ENCODE measurements at places on chromosomes 7 and 10.

DNA sequence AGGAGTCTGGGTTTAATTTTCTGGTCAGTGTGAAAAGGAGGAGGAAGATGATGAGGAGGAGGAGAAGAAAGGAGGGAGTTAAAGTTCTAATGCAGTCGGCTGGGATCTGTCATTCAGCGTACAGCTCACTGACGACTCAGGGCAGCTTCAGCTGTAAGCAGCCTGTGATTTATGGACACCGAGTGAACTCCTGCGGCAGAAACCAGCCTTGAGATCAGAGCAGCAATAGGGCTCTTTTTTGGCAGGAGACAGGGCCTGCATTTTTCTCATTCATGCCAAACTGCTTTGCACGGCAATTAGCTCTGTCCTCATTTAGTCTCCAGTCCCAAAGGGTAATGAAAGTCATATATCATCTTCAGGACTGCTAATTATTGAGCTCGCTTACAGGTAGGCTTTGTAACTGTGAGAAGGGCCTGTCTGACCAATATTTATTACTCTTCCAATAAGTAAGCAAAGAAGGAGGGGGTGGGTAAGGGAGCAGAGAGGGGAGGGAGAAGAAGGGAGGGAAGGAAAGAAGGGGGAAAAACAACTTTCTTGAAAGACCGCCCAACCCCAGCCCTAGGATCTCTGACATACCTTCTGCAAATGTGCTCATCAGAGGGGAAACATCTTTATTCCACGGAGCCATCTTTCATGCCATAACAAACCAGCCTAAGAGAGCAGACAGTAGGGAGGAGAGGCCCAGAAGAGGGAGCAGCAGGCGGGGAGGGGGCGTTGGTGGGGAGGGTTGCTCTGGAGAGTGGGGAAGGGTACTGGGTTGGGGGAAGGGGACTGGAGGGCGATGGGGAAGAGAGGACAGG lies 48.1 kb upstream of the COMTD1 start:
- no peak for DNase-seq

DNA sequence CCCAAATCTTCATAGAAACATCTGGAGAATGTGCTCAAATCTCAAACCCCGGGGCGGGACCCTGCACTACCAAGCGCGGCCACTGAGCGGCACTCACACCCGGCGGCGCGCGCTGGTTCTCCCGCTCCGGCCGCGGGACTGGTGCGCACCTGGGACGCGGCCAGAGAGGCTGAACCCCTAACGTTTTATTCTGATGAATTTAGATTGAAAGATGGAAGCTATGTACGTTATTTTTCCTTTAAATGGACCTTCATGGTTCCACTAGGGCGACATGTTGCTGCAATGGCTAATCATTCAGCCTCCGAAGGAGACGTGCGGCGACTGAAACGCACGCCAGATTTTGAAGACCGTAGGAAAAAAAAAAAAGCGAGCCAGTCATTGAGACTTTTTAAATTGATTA lies 107.0 kb upstream of the INSIG1 start:
- DNase-seq = no peak

DNA sequence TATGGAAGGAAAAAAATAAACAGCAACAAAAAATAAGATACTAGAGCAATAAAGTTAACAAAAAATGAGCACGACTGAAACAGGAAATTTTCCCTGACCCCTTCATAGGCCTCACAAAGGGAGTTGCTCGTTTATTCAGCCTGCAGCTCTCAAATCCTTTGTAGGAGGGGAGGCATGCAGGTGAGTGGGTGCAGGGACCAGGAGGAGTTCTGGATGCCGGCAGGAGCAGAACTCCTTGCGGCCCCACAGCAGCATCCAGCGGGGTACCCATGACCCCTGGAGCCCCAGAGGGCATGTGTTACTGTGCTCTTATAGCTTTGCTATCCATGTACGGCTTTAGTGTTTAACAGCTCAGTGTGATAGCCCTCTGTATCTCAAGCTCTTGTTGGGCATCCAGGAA lies 5.8 kb downstream of the TAS2R39 start:
- DNase-seq = no peak

DNA sequence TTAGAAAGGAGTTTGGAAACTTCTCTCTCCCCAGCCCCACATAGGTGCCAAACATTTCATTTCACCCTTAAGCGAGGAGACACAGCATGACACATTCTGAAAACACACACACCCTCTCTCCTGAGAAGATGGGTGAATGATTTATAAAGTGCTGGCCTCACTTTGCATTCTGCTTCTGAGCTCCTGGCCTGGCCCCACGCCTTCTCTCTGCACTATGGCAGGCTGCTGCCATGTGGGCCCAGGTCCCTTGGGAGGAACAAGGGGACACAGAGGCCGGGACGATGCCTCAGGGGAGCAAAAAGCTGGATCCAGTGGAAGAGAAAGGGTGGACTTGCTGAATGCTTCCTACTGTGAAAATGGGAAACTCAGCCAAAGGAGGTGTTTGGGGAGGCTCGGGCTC lies 56.0 kb downstream of the CPXM2 start:
- no peak for DNase-seq

DNA sequence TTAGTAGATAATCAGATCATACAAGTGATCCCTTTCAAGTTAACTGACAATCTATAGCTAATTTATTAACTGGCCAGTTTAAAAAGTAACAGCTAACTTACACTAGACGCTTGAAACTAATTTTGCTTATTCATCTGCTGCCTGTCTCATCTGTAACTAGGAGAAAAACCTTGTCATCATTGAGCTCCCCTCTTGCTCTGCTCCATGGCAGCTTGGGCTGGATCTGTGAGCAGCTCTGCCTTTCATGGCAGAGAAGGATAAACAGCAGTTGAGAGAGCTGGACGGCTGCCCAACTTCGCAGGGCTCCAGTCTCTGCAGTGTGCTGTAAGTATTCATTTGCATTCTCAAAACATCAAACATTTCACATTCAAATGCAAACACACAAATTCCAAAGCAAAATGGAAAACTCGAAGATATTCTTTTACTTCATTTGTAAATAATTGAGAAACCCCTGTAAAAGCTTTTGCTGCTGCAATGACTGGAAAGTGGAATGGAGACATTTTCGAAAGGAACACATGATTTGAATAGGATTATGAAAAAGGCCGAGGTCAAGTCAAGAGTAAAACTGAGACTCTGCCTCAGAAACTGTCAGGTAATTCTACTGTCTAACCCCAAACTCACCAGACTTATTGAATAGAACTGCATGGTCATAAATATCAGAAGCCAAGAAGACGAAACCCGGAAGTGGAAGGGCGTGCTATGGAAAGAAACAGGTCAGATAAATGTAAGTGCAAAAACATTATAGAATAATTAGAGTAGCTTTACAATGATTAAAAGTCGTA lies 17.6 kb downstream of the SLC35B4 start:
- DNase-seq = no peak

- no peak for DNase-seq
Measured at GRCh38 chr10:28095791-28096378, 97.0 kb upstream of the ODAD2 start.

DNA sequence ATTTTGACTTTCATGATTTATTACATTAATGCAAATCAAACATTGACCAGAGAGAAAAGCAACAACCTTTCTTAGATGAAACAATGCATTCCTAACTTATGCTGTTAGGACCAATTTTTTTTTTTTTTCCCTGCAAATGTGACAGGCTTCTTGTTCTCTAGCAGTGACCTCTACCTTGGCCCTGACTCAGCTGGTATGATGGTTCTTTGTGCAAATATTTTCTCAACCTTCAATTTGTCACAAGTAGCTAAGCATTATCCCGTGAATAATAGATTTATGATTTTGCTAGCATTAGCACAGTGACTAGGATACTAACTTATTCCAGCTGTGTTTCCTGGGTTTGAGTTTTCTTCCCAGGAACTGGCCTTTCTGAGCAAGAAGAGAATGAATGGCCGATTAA lies 64.9 kb downstream of the PPP1R9A start:
- no peak for DNase-seq

DNA sequence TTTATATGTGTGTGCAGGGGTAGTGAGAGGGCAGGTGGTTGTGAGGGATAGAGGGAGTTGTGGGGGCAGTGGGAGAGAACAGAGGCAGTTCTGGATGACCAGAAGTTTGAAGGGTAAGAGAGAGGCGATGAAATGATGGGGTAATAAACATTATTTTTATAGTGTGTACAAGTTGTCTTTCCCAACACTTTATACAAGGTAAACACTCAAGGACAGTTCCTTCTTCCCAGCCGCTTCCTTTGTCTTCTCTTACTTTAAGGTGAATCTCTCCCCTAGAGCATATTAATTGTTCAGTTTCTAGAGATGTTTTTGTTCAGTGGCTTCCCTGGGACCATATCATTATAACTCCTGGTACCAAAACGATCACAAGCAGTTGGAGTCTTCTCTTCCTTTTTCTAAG lies 475.8 kb downstream of the PLXNA4 start:
- DNase-seq = no peak

DNA sequence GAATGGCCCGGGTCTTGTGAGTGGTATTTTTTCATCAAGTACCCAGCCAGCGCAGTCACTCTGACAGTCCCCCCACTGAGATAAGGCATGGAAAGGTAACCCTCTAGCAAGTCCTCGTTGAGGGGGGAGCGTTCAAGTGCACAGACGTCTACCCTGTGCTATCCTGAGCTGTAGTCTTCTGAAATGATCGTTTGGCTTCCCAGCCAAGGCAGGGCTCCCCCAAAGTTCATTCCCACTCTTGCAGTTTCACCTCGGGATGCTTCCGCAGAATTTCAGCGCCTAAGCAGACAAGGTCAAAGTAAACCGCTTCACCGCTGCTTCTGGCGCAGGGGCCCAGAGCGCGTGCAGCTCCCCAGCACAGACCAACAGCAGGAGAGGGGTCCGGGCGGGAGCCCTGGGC lies 1.8 kb downstream of the INSYN2A start:
- no peak for DNase-seq

All from NCI-H2107 (cell line).